Smooth muscle cell of the brain vasculature (primary cell): ENCODE measurements at places on chromosomes 7 and 10.

DNA sequence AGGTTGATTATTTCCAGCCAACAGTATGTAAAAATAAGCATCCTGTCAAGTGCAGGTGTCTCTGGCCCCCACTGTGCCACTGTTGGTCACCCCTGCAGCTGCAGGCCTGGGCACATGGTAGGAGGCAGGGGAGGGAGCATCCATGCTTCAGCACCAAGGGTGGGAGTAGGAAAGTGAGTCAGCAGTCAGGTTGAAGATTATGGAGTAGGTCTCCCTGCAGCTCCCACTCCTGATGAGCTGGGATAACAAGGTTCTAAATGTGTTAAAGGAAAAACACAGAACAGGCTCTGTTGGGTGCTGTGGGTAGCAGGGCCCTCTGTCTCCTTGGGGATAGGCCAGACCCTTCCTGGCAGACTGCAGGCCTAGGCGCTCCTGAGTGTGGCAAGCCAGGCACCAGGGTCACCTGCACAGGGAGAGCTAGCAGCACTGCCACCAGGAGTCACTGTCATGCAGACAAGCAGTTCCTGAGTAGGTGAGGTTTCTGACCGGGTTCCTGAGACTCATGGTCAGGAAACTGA lies 59.3 kb downstream of the NUDCD3 start:
- DNase-seq, result no peak

- DNase-seq, result no peak
These were observed 133.7 kb downstream of the PIP4K2A start for GRCh38 chr10:22580711-22581110.

- no peak for DNase-seq
These were observed 2.1 kb downstream of the RET start for GRCh38 chr10:43078986-43079273.

- DNase-seq, result no peak
These were observed 916.1 kb upstream of the POT1 start for GRCh38 chr7:125845686-125846085.

GRCh38 chr7:155983176-155983815 lies 171.0 kb upstream of the SHH start:
- DNase-seq, result no peak

DNA sequence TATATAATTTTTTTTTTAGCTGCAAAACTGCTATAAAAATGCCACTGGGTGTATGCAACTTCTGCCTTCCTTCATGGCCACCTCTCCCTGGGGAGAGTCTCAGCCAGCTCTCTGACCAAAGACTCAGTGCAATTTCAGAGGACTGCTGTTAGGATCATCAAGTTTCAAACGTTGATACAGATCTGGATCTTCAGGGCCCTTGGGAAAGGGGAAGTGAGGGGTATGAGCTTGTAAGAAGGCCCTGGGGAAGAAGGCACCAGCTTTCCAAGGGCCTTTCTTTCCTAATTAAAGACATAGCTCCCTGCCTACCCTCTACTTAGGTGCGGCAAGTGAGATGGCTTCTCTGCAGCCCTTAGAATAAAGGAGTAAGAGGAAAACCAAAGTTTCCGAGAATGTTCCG lies 130.4 kb downstream of the CUL2 start:
- DNase-seq, result no peak

GRCh38 chr7:156759143-156759542 lies 118.6 kb downstream of the RNF32 start:
- no peak for DNase-seq

GRCh38 chr10:132393695-132394181 lies 3.3 kb upstream of the PWWP2B start:
- no peak for DNase-seq

GRCh38 chr10:76469675-76470074 lies 1038.3 kb downstream of the LRMDA start:
- DNase-seq, result no peak

- DNase-seq, result no peak
These were observed 262.2 kb downstream of the ZMYND11 start for GRCh38 chr10:397321-398068.

GRCh38 chr7:8441106-8441965 lies 7.9 kb downstream of the NXPH1 start:
- no peak for DNase-seq

DNA sequence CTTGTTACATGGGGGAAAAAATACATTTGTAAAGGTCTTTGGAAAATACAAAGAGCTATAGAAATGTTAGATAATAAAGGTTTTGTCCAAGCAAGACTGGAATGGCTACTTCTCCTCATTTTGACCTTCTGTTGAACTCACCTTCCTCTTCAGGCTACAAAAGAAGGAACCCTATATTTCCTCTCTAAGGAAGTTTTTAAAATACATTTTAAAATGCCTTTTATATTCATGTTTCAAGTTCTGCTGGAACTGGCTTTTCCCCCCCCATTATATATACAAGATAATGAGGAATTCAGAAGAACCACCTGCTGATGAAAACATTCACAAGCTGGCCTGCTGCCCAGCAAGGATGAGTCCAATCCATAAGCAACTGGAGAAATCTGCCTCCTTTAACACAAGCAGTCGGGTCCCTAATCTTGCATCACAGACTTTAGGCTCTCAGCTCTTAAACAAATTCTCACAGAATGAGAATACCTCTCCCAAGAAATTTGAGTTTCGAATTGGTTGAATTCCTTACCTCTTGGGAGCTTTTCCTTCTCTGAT lies 44.6 kb downstream of the MTERF1 start:
- peak; percentile 46 for DNase-seq

DNA sequence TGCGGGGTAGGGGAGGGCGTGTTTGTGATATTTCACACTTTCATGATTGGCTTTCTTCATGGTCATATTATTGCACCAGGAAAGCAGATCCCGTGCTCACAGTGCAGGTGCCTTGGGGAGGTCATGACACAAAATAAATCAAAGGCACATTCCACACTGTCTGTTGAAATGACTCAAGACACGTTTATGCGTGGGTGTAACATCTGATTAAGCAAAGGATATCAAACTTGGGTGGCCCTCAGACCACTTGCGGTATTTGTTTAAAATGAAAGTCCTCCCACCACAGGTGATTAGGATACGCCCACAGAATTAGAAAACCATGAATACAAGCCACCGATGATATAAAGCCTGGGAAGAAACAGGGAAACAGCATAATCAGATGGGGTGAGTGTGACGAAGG lies 51.1 kb downstream of the SVIL start:
- DNase-seq, result no peak

GRCh38 chr10:33008499-33009243 lies 50.6 kb upstream of the ITGB1 start:
- DNase-seq, result no peak

GRCh38 chr10:35203745-35204144 lies 77.1 kb downstream of the CREM start:
- no peak for DNase-seq

- no peak for DNase-seq
These were observed 771.6 kb upstream of the COBL start for GRCh38 chr7:52088008-52088901.

GRCh38 chr7:116231949-116232348 lies 21.6 kb downstream of the TES start:
- no peak for DNase-seq

DNA sequence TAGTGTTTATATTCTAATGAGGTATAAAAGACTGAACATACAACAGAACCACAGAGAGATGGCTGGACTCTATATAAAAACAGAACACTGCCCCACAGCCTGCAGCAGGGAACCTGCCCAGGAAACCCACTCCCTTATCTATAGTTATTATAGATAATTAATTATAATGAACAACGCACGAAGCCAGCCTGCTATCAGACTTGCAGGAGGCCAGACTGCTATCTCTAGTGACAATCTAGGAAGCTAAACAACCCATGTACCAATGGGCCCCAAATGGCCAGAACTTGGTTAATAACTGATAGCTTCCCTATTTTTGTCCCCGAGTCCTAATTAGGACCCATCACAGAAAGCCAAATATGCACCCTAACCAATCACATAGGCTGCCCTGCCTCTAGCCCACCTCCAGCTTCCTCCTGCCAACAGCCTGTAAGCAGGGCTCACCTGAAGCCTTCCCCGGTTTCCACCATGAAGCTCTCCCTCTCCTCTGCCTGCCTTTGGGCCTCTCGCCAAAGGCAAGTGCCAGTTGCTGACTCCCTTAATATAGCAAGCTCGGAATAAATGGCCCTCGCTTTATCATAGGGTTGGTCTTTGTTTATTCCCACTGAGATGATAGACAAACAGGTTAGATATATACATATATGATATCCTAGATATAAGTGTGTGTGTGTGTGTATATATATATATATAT lies 74.5 kb downstream of the SYPL1 start:
- DNase-seq, result no peak

DNA sequence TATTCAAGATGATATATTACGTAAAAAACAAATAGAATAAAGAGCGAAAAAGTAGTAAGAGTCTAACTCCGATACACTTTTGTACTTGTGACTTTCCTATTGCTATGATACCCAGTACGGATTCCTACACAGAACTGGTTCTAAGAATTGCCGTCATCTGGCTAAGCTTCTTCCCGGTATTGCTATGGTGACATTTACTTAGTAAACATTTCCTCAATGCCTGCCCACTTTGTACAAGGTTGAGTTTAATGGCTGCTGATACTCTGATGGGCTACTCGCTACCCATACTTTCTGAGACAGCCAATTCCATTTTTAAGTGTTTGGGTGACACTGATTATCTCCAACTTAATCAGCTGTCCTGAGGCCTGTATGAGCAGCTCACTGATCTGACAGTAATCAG lies 55.6 kb downstream of the OSBPL3 start:
- DNase-seq, result no peak

GRCh38 chr7:84506151-84506550 lies 311.6 kb upstream of the SEMA3A start:
- DNase-seq, result no peak

DNA sequence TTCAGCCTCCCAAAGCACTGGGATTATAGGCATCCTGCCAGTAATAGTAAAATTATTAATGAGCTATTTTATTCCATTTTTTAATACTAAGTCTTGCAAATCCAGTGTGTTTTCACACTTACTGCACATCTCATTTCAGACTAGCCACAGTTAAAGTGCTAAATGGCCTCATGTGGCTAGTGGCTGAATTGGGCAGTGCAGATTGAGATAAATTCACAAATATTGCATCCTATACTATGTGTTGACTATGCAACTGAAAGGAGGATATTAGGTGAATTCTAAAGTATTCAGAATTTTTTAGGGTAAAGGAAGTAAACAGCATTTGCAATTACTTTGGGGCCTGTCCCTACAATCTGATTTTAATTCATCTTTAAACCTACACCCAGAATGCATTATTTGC lies 10.2 kb downstream of the APBB1IP start:
- no peak for DNase-seq

DNA sequence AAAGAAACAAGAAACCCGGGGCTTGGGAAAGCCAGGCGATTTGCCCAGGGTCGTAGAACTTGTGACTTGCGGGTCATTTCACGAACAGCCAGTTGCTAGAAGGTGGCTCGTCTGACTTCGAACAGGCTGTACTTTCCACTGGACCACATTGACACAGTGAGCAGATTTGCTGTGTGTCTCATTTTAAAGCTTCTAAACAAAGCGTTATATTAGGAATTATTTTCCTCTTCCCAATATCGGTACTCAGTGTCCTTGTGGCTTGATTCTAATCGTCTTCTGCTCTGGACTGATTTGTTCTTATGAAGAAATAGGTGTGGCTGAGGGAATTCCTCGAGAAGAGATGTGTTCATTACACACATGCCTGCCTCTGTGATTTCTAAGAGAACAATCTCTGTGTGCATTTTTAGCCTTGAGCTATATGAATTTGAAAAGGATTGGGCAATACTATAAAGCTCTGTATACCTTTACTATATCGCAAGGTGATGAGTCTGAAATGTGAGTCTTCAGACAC lies 150.0 kb upstream of the PRR15 start:
- DNase-seq, result no peak
